ENCODE measurements at places on chromosomes 6 and 20.

- DNase-seq: no peak
These were observed 2.5 kb upstream of the SPATS1 start for GRCh38 chr6:44339763-44340625.

DNA sequence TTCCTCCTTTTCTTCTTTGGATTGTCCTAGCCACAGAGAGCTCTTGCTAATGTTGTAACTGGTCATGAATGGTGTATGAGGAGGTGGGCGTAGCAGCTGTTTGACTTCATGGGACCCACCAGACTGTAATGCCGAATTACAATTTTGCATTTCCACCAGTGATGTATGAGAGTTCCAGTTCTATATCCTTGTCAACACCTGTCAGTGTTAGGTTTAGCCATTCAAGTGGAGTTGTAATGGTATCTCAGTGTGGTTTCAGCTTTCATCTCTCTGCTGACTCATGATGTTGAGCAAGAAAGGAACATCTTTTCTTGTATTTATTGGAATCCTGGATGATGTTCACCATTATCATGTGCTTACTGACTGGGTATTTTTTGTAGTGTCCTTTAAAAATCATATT, 5.1 kb downstream of the IGF2R start:
- DNase-seq: no peak

DNA sequence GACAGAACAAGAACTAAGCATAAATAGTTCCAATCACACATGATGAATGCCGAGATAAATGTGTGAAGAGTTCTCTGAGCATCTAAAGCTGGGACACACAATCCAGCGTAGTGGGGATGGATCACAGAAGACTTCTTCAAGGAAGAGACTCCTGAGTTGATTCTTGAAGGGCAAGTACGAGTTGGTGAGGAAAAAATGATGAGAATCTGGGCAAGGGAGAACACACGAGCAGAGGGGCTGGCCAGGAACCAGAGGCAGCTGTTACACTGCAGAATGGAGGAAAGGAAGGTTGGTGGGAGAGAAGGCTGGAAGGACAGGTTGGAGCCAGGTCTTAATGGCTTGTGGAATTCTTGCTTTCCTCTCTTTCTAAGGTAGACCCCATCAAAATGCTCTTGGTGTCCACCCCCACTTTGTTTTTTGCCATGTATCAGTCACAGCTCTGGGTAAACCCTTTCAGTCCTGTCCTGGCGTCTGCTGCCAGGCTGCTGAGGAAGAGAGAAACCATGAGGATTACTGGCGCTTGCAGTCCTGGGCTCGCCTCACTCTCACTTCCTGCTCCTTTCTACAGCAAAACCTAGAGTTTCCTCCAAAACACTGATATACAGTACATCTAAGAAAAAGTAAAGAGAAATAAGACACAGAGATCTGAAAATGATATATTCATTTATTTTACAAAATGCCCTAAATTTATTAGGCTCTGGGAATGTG, 127.6 kb upstream of the FAM184A start:
- DNase-seq: no peak

- DNase-seq: no peak
These were observed 4.2 kb upstream of the CALHM6 start for GRCh38 chr6:116456927-116457326.

- no peak for DNase-seq
These were observed 59.2 kb downstream of the SNRNP48 start for GRCh38 chr6:7649037-7649810.

DNA sequence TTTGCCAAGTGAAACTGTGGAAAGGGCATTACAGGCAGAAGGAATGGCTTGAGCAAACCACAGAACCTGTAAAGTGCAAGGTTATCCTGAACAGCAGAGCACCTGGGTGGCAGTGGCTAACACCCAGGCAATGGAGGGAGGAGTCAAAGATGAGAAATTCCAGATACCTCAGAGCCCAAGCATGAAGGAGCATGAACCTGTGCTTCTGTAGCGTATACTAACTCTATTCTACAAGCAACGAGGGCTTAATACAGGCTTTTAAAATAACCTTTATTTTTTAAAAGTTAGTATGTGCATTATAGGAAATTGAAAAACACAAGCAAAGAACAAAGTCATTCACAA, 77.0 kb downstream of the CNBD2 start:
- DNase-seq: no peak

DNA sequence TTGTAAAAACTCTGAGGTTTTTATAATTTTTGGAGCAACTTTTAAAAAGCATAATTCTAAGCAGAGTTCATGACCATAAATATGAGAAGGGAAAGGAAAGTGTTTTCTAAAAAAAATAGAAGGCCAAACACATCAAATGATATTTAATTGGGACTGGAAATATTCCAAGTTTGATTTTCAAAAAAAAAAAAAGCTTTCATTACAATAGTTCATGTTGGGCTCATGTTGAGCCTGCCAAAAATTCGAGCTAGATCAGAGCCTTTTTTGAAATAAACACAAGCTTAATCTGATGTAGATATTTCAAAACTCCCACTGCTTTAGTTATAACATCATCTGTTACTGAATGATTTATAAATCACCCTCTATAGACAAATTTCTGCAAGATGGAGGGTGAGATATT, 163.4 kb upstream of the DEFB112 start:
- DNase-seq: no peak

DNA sequence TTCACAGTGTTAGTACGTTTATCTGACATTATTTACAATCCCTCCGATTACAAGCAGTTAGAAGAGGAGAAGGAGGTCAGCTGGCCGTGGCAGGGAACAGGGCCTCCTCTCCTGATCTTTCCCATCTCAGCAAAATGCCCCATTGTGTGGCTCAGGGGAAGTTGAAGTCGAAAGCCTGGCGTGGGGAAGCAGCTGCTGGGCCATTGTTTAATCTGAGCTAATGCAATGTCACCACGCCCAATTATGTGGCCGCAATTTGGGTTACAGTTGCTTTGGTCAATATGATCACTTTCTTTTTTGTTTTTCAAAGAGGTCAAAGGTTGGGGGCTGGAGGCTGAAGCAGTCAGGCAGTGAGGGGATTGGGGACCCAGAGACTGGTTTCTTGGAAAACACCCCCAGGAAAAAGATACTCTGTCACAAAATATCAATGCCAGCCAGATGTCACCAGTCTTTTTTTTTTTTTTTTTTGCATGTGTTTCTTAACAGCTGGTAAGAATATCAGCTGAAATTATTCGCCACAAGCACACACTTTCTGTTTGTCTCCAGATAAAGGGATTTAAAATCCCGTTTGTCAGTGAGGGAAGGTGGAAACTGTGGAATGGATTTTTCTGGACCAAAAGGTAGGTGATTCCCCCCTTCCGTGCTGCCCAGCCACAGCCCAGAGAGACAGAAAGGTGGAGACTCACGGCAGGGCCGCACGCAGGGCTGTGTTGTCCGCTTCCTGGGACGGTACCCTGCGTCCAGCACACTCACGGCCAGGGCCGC, 24.6 kb downstream of the DLL1 start:
- DNase-seq: no peak

DNA sequence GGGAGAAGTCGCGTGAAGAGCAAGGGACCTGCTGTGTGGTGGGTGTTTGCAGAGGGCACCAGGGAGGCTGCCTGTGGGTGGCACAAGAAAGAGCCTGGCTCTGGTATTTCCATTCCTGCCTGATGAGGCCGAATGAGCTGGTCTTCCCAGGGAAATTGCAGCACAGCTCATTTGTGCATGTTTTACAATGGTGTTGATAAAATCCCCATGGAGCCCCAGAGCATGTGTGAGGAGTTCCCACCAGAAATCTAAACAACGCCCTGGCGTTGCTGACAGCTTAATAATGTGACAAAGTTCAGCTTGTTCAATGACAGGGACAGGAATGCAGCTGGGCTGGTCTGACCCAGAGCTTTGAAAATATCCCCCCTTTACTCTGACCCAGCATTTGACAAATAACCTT, 135.5 kb downstream of the CLIC5 start:
- DNase-seq: no peak

DNA sequence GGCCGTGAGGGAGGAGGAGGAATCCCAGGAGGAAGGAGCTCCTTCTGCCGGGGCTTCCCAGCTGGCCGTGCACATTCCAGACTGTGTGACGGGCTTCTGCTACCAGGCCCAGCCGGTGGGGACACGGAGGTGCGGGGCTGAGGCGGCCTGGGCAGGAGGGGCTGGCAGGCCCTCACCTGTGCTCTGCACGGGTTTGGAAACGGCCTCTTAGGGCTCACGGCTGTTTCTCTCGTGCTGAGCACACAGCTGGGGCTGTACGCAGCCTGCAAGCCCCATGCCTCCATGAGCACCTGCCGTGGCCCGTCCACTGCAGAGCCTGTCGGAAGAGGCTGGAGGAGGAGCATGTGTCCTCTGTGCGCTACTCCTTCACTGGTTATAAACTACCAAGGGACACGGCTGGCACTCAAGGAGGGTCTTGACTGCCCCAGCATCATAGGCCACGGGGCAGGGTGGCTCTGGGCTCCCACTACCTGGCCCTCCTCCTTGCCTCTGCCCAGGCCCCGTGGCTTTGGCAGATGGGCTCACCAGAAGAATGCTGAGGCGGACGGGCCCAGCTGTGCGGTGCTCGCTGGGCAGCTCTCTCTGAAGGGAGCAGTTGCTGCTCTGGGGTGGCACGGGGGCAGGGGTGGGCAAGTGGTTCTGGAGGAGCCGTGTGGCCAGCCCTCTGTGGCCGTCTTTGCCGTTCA, 15.8 kb downstream of the NPEPL1 start:
- DNase-seq: no peak

DNA sequence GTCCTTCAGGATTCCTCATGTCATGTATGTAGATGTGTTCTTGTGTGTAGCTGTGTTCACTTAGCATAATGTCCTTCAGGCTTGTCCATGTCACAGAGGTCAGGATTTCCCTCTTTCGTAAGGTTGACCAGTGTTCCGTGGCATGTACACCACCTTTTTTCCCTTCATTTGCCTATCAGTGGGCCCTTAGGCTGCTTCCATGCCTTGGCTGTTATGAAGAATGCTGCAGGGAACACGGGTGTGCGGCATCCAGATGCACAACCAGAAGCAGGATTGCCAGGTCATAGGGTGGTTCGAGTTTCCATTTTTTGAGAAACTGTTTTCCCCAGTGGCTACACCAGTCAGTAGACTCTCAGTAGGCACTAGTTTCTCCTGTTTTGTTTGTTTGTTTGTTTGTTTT, 29.2 kb downstream of the SYNDIG1 start:
- DNase-seq: no peak

- peak; percentile 41 for DNase-seq
These were observed 1.1 kb upstream of the MRGBP start for GRCh38 chr20:62795023-62795761.

- DNase-seq: no peak
These were observed 381.7 kb downstream of the BCKDHB start for GRCh38 chr6:80488190-80488589.

DNA sequence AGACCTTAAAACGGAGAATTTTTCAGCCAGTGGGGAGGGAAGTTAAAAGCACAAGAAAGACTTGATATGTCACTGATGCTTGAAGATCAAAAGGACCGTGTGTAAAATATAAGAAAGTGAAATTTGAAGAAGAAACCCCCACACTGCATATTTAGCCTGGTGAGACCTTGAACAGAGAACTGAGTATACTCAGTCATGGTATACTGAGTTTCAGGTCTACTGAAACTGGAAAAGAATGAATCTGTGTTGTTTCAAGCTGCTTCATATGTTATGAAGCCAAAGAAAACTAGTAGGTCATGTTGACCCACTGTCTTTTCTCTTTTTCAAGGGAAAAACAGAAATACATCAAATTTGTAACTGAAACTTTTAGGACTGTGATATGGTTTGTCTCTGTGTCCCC, 443.8 kb upstream of the GJE1 start:
- no peak for DNase-seq

GRCh38 chr6:118467181-118467580, 80.9 kb upstream of the PLN start:
- no peak for DNase-seq

- DNase-seq: no peak
These were observed 10.5 kb downstream of the ENTPD6 start for GRCh38 chr20:25206063-25206403.

- no peak for DNase-seq
These were observed 238.2 kb downstream of the SOX4 start for GRCh38 chr6:21831521-21832291.

GRCh38 chr6:72724545-72724944, 102.7 kb downstream of the KCNQ5 start:
- DNase-seq: no peak

- no peak for DNase-seq
These were observed 25.3 kb downstream of the CTCFL start for GRCh38 chr20:57499676-57500075.

- DNase-seq: no peak
These were observed 15.5 kb downstream of the RARS2 start for GRCh38 chr6:87574237-87574804.

DNA sequence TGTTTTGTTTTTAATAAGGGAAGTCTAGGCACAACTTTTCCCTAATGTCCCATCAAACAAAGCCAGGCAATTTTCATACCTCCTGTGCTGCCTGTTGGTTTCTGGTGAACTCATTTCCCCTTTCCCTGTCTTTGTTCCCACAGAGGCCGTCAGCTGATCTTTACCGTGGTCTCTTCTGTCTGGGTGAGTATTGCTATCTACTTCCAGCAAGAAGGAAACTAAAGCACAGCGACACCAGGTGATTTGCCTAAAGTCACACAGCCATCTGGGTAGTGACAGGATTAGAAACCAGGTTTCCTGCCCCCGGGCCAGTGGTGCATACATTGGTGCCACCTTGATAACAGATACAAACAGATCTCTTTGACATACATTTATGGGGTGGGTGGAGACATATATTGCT, 59.6 kb downstream of the RAB44 start:
- no peak for DNase-seq

DNA sequence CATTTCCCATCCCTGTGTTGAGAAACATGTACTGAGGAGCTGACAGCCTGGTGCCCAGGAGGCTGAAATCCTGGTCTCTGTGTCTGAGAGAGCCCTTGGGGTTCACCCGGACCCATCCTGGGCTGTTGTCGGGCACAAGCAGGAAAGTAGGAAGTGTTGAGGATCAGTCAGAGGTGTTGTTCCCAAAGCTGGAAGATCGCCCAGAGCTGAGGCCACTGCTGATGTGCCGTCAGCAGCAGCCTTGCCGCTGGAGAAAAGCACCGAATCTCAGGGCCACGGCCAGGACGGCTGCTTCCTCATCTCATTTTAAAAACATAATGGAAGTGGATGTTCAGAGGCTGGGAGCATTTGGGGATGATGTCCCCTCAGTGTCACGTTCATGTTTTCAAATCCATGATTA, 218.5 kb downstream of the UST start:
- no peak for DNase-seq

DNA sequence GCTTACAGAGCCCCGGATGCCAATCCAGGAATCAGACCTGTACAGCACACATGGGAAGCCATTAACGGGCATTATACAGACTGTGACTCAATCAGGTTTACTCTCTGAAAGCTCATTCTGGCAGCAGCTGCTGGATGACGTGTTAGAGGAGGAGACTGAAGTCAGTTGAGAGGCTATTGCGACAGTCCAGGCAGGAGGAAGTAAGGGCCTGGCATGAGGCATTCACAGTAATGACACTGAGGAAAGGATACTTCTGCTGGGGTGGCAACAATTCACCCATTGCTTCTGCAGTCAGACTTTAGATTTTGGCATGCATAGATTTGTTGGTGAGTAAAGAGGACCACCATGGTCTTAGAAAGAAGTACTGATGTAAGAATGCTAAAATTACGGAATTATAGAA, 151.0 kb upstream of the HEY2 start:
- DNase-seq: no peak

GRCh38 chr6:44216677-44217331, at the start of gene MYMX:
TSS of gene MYMX (plus strand) at chr6:44216926. CDS start at chr6:44217472, 546 bp downstream.
- DNase-seq: no peak

Measured in stimulated activated CD8-positive, alpha-beta memory T cell treated with anti-CD3 and anti-CD28 coated beads, Interleukin-7, amount 100 ng/mL, for 1 hour (primary cell).